ENCODE measurements at places on chromosomes 7 and 10. TPM values are rescaled to one million over a fixed set of nuclear protein-coding genes. Genes with fewer than 3 reads are reported as not detected.

ZNF736 gene
- total RNA-seq = 8.2 TPM

ANKIB1 gene
- 36.6 TPM for total RNA-seq

OR2A42 gene
- total RNA-seq = not detected

LDB1 gene
- 19.6 TPM for total RNA-seq

CYP26C1 gene
- total RNA-seq = not detected

PDE6C gene
- not detected for total RNA-seq

C7orf57 gene
- total RNA-seq = 1.4 TPM

SAMD9L gene
- total RNA-seq = 25.9 TPM

ZNF467 gene
- not detected for total RNA-seq

STYXL1 gene
- 81.9 TPM for total RNA-seq
